ENCODE measurements at places on chromosomes 7 and 10.

- DNase-seq = no peak
Measured at GRCh38 chr7:65892835-65893234, 20.0 kb downstream of the VKORC1L1 start.

- no peak for DNase-seq
Measured at GRCh38 chr7:47452295-47452694, 129.6 kb downstream of the TNS3 start.

- no peak for DNase-seq
Measured at GRCh38 chr7:50660040-50660829, 95.0 kb upstream of the DDC start.

DNA sequence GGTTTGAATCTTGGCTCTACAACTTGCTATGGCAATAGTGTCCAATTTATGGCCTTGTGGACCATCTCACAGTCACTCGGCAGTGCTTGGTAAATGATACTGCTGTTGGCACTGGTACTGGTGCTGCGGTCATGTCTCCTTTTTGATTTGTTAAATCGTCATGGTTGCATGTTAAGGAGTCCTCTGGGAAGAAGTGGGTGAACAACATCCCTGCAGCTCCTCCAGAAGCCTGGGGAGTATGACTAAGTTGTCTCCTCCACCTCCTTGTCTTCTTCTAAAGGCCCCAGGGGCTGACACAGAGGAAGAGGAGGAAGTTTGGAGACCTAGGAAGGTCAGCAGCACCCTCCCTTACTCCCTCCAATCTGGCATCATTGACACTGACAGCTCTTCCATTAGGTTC is 8.5 kb downstream of the ITPRIP start:
- DNase-seq = no peak

- no peak for DNase-seq
Measured at GRCh38 chr10:132948351-132948750, 6.0 kb upstream of the CFAP46 start.

DNA sequence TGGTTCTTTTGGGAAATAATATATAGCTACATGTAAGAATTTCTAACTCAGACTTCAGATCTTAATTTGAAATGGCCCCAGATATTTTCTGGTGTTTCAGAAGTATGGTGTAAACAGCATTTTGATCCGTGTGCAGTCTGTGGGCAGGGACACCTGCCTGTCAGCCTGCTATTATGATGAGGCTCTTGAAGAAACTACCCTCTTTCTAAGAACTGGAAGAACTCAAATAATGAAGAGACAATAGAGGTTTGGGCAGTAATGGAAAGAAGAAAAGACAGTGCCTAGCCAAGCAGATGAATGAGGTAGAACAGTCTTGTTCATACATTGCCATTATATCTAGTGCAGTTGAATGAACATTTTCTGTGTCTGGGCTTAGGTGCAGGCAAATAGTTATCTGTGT is 256.6 kb downstream of the ARHGAP21 start:
- DNase-seq = no peak

GRCh38 chr7:76047305-76047810 is 442 bp downstream of the STYXL1 start:
- DNase-seq = no peak

DNA sequence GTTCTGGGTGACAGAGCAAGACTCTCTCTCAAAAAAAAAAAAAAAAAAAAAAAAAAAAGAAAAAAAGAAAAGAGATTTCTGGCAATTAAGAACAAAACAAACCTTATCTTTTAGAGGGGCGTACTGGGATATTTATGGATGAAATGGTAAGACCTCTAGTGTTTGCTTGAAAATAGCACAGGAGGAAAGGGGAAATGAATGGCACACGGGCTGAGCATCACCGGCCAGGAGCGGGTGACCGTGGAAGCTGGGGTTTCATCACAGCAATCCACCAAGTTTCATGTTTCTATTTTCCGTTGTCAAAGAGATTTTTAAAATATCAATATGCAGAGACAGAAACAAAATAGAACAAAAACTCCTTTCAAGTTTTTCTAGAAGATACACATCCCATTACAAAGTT is 105.6 kb downstream of the SVIL start:
- no peak for DNase-seq

- DNase-seq = no peak
Measured at GRCh38 chr10:124671486-124672075, 72.6 kb downstream of the FAM53B start.

- no peak for DNase-seq
Measured at GRCh38 chr10:133608855-133609254, 17.7 kb downstream of the FRG2B start.

Measured in smooth muscle cell of the brain vasculature (primary cell).